ENCODE measurements at places on chromosomes 5 and 9.

GRCh38 chr9:98998441-98999151 is 54.9 kb downstream of the COL15A1 start:
- peak; percentile 25 for DNase-seq

GRCh38 chr9:126117158-126117425 is 209.5 kb upstream of the MVB12B start:
- DNase-seq = no peak

GRCh38 chr5:84274585-84275468 is 109.9 kb downstream of the EDIL3 start:
- no peak for DNase-seq

DNA sequence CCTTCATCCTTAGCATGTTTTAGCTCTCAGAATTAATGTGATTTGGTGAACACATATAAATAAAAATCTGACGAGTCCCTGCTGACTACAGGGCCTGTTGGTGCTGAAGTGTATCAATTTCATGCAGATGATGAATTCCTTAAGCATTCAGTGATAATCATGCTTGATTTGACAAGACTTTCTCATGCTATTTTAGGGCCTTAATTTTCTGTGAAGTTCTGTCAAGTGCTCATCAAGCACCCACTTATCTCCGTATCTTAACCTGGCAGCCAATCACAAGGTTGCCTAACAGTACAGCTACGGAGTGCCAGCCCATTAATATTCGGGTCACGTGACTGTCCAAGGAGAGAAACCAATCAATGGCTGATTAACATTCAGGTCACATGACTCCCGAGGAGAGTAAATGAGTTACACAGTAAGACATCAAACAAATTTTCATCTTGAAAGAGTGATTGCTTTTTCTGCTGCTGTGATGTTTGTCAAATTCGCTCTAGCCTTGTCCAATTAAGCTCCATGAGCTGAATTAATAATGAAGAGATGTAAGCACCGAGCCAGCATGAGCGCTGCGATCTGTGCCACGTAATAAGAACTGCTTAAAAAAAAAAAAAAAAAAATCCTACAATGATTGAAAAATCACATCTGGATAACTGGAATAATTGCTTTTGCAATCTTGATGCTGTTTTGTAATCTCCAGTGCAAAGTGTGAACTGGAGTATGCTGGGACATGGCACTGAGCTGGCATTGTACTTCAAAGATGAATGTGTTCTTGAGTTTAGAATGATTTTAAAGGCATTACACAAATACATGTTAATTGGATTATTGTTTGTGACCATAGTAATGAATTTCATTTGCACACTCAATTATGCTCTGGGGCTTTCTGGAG is 104.3 kb upstream of the SPATA31D4 start:
- DNase-seq = no peak

- DNase-seq = no peak
These were observed 132.8 kb downstream of the MUSK start for GRCh38 chr9:110801426-110801825.

DNA sequence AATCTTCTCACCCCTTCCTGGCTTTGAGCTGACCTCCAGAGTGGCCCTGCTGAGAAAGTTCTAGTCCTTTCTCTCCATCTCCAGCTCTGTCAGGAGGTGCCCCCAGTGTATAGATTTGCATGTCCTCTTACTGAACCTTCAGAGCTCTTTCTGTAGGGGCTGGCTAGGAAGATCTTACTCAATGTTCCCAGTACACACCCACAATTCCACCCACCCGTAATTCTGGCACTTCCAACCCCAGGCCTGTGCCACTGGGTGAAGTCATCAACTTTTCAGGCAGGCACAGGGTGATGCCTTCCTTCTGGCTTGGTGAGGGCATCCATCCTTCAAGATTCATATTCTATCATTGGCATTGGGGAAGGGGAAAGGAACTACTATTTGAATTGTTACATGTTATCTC is 75.9 kb downstream of the ACER2 start:
- no peak for DNase-seq
